OCI-M1 (cell line): ENCODE measurements at places on chromosomes 2 and 18.

- no peak for DNase-seq
Measured at GRCh38 chr2:215452725-215453124, 16.9 kb upstream of the FN1 start.

GRCh38 chr2:16170675-16171424, 230.5 kb downstream of the MYCN start:
- no peak for DNase-seq

GRCh38 chr18:8252371-8252770, 356.9 kb upstream of the RAB12 start:
- DNase-seq = no peak

- DNase-seq = no peak
Measured at GRCh38 chr18:6279308-6279707, 135.4 kb downstream of the L3MBTL4 start.

GRCh38 chr2:179939259-179939658, 67.8 kb downstream of the CWC22 start:
- no peak for DNase-seq

GRCh38 chr2:140200764-140201163, 1420.6 kb upstream of the NXPH2 start:
- DNase-seq = no peak

DNA sequence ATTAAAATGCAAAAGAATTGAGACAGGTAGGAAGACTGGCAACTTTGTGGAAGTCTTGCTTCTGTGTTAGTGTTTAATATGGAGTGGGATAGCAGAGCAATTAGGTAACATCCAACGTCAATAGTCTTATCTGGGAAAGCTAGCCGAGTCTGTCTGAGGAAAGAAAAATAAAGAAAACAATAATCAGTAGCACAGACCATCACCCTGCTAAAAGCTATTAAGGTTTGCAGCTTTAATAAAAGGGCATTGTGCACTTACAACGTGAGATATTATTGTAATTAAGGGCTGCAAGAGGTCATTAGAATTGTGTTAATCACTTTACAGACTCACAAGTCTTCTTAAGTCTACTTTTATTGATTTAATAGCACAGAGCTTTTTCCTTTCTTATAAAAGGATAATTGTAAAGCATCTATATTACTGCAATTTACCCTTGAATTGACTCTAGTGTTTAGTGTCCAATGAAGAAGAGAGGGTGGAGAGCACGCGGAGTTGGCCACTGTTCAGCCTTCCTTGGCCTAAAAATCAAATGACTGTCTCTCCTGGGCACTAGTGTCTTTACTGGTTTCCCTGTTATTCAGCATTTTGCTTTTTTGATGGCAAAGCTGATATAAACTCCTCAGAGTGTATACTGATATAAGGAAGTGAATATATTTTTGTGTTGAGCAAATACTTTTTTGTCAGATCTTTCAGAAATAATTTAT, 2.0 kb downstream of the CDH7 start:
- peak; percentile 50 for DNase-seq

DNA sequence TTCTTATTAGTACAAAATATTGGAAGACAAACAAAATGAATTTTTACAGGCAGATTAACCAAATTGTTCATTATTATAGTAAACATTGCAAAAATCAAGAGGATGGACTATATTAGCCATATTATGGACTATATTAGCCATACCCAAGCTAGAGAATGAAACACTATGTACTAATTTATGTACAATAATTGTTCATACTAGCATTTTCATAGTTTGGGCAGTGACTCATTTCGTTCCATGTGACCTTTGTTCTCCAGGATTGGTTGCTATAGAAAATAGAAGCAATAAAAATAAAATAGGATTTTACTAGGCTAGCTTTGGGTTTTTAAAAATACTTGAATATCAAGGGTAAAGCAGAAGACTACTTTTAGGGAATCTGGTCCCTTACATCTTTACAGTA, 176.8 kb downstream of the ZEB2 start:
- DNase-seq = no peak

DNA sequence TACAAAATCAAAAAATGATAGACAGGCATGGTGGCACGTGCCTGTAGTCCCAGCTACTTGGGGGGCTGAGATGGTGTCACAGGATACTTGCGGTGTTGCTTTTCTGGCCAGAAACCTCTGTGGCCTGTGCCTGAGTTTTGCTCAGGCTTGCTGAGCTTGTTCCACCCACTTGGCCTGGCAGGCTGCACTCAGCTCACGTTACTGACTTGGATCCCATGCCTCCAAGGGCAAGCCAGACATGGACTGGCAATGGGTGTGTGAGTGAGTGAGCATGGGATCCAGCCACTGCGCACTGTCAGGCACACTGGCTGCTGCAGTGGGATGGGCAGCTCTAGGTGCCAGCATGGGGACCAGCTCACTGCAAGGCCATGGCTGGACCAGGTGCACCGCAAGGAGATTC, 67.9 kb downstream of the NCAPH start:
- no peak for DNase-seq

DNA sequence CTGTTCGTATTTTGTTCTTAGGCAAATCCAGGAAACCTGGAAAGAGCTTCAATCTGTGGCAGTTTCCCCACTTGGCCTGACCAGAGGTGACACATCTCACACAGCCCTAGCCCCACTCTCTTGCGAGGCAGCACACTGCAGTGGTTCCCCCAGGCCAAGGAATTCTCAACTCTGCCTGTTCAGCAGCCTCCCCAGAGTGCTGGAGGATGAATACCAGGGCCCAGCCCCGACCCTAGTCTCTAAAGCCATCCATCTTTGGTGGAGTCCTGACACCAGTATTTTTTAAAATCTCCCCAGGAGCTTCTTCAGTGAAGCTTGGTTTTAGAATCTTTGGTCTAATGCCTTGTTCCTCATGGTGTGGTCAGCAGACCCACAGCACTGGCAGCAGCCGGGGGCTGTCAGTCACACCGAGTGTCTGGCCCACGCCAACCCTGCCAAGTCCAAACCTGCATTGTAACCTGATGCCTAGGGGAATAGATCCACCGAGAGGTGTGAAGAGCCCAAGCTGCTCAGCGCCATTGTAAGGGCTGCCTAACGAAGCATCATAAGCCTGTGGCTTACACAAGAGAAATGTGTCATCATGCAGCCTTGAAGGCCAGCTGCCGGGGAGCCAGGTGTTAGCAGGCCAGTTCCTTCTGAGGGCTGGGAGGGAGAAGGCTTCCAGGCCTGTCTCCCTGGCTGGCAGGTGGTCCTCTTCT, 428.7 kb upstream of the ID2 start:
- DNase-seq = no peak

GRCh38 chr18:811892-812375, at the start of gene YES1:
Gene YES1 (minus strand): TSS chr18:812242. CDS start chr18:756827, 55,415 bp downstream.
- DNase-seq = no peak

DNA sequence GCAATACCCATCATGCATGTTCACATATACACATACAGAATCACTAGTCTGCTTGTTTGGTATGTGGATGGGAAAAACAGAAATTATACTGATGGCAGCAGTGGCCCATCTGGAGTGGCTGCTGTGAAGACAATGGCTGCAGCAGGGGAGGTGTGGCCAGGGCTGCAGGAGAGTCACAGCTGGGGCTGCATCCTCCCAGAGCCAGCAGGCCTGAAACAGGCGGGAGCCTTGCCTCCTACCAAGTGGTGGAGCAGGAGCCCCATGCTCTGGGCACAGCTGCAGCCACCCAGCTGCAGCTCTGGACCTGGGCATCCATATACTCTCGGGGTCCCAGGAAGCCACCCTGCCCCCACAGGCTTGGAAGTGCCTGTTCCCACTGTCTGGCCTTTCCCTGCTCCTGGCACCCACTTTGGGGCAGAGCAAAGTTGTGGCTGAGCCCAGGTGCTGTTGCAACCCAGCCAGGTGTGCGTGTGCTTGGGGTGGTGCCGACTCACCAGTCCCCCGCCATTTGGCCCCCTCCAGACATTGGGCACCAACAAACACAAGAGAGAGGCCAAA, 136.6 kb downstream of the SPAG16 start:
- no peak for DNase-seq

DNA sequence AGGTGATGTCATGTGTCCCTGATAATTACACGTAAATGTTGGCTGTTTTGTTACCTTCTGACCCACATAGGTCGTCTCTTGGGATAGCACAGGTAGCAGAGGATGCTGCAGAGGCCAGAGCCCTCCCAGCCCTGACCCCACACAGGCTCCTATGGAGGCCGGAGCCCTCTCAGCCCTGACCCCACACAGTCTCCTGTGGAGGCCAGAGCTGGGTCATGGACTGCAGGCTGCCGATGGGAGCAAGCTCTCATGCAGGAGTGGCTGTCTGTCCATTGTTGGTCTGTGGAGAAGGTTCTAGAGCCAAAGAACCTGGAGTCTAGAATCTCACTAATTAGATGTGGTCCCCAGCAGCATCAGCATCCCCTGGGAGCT, 155.5 kb downstream of the LDLRAD4 start:
- DNase-seq = no peak

GRCh38 chr18:40608226-40608625, 1346.8 kb upstream of the PIK3C3 start:
- no peak for DNase-seq

GRCh38 chr18:30485078-30485477, 557.5 kb downstream of the DSC3 start:
- DNase-seq = no peak

DNA sequence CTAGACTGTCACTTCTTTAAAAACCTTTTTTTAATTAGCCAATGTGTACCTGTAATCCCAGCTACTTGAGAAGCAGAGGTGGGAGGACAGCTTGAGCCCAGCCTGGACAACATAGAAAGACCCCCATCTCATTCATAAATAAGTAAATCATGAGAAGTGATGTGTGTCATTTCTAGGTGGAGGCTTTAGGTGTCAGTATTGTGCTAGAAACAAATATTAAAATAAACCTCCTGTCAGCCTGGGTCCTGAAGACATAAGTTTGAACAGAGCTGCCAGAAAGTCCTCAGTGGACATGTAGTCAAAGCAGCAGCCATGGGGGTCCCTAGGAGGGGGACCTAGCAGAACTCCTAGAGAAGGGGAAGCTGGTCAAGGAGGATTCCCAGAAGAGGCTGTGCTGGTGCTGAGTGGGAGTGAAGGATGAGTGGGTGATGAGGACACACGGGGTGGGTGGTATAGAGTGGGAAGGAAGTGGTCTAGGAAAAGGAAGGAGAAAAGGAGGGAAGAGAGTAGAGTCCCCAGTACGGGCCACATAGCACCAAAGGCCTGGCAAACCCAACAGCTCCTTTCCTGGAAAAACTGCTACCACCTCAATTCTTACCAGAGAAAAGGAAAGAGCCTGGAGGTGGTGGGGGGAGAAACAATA, 316.6 kb upstream of the NCKAP5 start:
- peak; percentile 24 for DNase-seq

- DNase-seq = no peak
Measured at GRCh38 chr2:27255660-27256059, 7.2 kb downstream of the SLC30A3 start.

- DNase-seq = no peak
Measured at GRCh38 chr2:210544831-210545230, 11.6 kb upstream of the CPS1 start.

GRCh38 chr2:20677301-20678085, 10.5 kb downstream of the GDF7 start:
- DNase-seq = no peak

DNA sequence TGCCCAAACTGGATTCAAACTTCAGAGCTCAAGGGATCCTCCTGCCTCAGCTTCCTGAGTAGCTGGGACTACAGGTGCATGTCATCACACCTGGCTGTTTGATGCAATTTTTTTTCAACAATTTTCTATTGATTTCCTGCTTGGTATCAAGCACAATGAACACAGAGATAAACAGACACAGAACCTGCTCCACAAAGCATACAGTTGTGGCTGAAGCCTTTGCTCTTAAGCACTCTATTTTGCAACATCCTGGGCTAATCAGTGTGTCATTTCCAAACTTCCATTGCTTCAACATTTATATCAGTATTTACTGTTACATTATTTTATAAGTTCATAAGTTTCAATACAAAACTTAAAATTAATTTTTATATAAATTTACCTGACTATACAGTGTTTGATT, 79.4 kb downstream of the NEB start:
- peak; percentile 8 for DNase-seq

GRCh38 chr2:233228376-233228775, 23.1 kb upstream of the ATG16L1 start:
- DNase-seq = no peak

DNA sequence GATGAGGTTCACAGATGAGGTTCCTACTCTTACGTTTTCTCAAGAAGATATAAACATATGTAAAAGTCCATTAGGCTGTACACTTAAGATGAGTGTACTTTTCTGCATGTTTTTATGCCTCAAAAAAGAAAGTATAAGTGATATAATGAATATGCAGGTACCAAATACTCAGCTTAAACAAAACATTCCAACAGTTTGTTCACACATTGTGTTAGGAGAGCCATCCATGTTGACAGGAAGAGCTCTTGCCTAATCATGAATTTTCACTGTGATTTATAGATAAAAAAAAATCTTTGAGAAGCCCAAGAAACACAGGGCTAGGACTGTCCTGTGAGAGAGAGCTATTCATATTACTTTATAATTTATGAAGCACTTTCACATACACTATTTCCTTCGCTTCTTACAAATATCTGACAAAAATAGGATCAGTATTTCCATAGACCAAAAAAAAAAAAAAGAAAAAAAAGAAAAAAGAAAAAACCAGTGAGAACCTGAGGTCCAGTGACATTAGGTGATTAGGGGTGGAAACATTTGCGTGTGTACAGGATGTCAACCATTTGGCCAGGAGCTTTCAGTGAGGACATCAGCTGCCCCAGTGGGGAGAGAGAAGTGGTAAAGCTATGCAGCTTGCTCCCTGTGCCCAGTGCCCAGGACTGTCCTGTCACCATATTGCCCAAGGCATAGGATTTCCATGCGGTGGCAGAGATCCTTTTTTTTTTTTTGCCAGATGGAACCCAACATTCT, 38.7 kb downstream of the BUB1 start:
- DNase-seq = no peak

DNA sequence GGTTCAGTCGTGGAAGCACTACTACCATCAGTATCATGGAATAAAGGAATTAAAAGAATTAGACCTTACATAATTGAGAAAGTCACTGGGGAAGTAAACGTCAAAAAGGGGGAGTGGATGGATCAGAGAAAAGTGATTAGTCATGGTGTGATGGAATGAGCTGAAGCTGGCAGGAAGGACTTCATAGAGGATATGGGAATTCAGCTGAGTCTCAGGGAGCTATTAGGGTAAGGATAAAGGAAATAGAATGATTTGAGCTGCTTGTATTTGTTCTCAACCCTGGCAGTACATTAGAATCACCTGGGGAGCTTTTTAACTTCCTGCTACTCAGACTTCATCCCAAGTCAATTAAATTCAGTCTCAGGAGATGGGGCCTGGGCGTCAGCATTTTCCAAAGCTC, 53.4 kb upstream of the SETBP1 start:
- no peak for DNase-seq

DNA sequence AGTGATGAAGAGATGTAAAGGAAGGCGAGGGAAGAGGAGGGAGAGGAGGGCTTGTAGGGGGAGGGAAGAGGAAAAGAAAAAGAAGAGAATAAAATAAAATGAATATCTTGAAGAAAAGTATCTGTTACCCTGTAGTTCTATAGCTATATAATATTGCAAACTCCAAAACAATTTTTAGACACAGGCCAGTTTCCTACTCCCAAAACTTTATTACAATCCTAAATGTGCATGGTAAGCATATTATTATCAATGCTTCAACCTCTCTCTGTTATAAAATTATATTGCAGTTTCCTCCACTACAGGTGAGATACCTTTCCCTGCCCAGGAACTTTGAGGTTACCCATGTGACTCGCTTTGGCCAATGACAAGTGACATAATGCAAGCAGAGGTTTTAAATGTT, 1351.6 kb upstream of the NRXN1 start:
- no peak for DNase-seq

GRCh38 chr2:55862673-55863390, 60.8 kb downstream of the EFEMP1 start:
- no peak for DNase-seq

- DNase-seq = peak; percentile 64
Measured at GRCh38 chr2:207528980-207529329, 807 bp upstream of the CREB1 start.

GRCh38 chr2:112149194-112149593, 11.0 kb downstream of the FBLN7 start:
- DNase-seq = no peak
